GM12865 (cell line): ENCODE measurements at places on chromosomes 11 and 22.
A peak's percentile ranks its signal among the peaks of the same experiment; 100 is the strongest.

DNA sequence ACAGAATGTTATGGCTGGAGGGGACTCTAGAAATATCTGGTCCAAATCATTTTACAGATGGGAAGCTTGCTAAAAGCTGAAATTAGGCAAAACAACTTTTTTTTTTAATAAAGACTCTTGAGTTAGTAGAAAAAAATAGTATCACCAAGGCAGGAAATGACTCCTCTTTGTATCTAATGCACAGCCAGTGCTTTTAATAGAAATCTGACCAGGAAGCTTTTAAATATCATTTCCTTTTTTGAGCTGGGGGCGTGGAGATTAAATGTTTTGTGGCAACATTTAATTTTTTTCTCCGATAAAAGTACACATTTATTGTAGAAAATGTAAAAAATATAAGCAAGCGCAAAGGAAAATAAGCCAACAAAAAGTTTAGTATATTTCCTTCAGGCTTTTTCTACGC lies 22.5 kb downstream of the TRAF6 start:
- DNase-seq: no peak

DNA sequence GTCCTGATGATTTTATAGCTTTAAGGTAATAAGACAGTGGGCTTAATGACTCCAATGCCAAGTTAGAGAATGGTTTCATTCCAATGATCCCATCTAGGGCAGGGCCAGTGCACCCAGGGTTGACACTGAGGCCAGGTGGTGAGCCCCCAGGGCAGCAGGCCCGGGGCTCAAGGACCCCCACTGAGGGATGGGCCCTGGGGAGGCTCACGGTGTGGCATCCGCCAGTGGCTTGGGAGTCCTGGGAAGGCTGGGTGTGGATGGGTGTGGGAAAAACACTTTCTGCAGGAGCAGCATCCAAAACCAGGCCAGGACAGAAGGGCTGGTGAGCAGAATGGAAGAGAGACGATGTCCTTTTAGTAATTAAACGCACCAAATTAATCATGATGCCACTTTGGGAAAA lies 626.3 kb downstream of the TBC1D22A start:
- DNase-seq: no peak

- DNase-seq: no peak
These were observed 67.9 kb downstream of the MCM5 start for GRCh38 chr22:35467681-35468434.

GRCh38 chr11:68380786-68381622 lies 68.6 kb downstream of the LRP5 start:
- DNase-seq: no peak

GRCh38 chr11:107307991-107308390 lies 149.6 kb downstream of the CWF19L2 start:
- no peak for DNase-seq

- DNase-seq: peak; percentile 78
These were observed 46.4 kb downstream of the IGLL5 start for GRCh38 chr22:22933807-22934542.

DNA sequence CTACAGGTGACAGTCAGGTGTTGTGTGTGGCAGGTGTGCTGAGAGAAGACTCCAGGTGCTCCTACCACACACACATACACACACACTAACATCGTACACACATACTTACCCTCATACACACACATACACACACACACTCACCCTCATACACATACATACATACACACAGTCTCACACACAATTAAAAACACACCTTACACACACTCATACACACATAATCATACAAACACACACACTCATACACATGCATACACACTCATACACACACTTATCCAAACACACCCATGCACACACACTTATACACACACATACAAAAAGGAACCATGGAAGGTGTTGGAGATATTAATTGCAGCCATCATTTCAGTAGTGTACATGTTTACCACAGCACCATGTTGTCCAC lies 4.6 kb downstream of the KRTAP5-3 start:
- DNase-seq: no peak

GRCh38 chr11:128830290-128831173 lies 36.6 kb downstream of the KCNJ1 start:
- DNase-seq: peak; percentile 38

DNA sequence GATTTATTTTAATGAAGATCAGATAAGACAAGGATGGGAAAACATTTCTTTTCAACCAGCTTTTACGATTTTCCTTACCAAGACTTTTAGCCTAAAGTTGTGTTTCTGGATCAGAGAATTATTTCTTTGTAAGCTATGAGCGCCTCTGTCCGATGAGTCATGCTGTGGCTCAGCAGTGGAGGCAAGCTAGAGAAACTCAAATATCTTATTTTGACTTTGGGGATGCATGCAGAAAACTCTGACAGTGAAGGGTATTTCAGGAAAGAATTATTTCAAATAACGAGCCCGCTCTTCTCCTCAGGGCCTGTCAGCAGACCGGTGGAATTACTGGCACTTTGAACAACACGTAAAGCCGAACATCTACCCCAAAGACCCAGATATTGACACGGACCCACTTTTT lies 77.9 kb upstream of the OR5AK2 start:
- DNase-seq: no peak

- peak; percentile 26 for DNase-seq
These were observed 1.1 kb upstream of the MRGPRX4 start for GRCh38 chr11:18171377-18172000.
